WTC11 (cell line): ENCODE measurements at places on chromosomes 3 and 15. TPM values are rescaled to one million over a fixed set of nuclear protein-coding genes. Genes with fewer than 3 reads are reported as not detected.

Gene ALPK3
- total RNA-seq = 16.5 to 23.0 TPM (median 20.9 TPM) in 3 replicates

Gene DAZL
- 3.3 to 4.3 TPM (median 3.9 TPM) in 3 replicates for total RNA-seq

Gene FOXB1
- 10.8 to 15.0 TPM (median 13.7 TPM) in 3 replicates for total RNA-seq

Gene NOP10
- total RNA-seq = 220 to 234 TPM (median 227 TPM) in 3 replicates

Gene UQCC5
- total RNA-seq = 30.0 to 37.8 TPM (median 36.4 TPM) in 3 replicates

Gene GRAMD2A
- total RNA-seq = 1.8 to 2.6 TPM (median 1.9 TPM) in 3 replicates

Gene KIF23
- total RNA-seq = 59.6 to 87.8 TPM (median 62.0 TPM) in 3 replicates

Gene AGBL1
- total RNA-seq = 0.07 TPM in 1 of 3 replicates, not detected in the others

Gene LINGO1
- total RNA-seq = 51.3 to 60.5 TPM (median 58.9 TPM) in 3 replicates

Gene DNAH12
- 0.02 TPM in 1 of 3 replicates, not detected in the others for total RNA-seq

Gene SPINT1
- total RNA-seq = 140 to 153 TPM (median 144 TPM) in 3 replicates

Gene GPR62
- total RNA-seq = 0.24 to 0.55 TPM (median 0.46 TPM) in 3 replicates

Gene AP3B2
- total RNA-seq = 15.2 to 17.7 TPM (median 17.5 TPM) in 3 replicates

Gene ROPN1
- not detected in 3 replicates for total RNA-seq
